ENCODE measurements at places on chromosomes 11 and 22.

GRCh38 chr11:65552388-65552951 lies 5.7 kb downstream of the LTBP3 start:
- no peak for DNase-seq

- DNase-seq, result no peak
Measured at GRCh38 chr11:5809122-5809519, 397 bp downstream of the OR52N2 start.

GRCh38 chr11:69005183-69005630 lies 7.8 kb downstream of the MRGPRF start:
- DNase-seq, result no peak

GRCh38 chr11:17156283-17156682 lies 51.5 kb downstream of the PIK3C2A start:
- DNase-seq, result no peak

GRCh38 chr11:70402016-70402415 lies 3.7 kb downstream of the CTTN start:
- DNase-seq, result no peak

GRCh38 chr11:63603180-63603518 lies 11.1 kb downstream of the PLAAT3 start:
- no peak for DNase-seq

DNA sequence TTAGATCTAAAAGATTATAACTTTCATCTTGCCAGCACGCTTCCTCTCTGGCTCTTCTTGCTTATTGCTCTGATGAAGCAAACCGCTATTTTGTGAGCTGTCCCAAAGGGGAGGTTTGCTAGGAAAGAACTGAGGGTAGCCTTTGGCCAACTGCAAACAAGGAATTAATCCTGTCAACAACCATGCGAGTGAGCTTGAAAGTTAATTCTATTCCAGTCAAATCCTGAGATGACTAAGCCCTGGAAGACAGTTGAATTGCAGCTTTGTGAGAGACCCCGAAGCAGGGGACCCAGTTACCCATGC lies 10.3 kb upstream of the RNF141 start:
- DNase-seq, result no peak

DNA sequence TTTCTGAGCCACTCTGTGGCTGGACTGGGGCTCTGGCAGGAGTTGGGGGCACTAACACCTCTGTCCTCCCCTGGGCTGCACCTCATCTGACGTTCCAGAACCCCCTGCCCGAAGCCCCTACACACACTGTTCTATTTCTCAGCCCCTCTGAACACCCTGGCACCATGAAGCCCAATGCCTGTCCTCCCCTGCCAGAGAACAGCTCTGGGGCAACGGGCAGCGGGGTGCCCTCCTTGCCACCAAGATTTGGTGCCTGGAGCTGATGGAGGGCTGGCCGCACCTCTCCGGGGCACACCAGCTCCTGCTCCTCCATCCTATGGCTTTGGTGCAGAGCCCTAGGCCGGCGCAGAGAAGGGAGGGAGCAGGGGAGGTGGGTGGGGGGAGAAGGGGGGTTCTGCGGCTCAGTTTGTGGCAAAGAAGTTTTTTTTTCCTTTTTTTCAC lies 16.3 kb downstream of the DUSP8 start:
- DNase-seq, result no peak
